ENCODE measurements at places on chromosomes 6 and 20.

DNA sequence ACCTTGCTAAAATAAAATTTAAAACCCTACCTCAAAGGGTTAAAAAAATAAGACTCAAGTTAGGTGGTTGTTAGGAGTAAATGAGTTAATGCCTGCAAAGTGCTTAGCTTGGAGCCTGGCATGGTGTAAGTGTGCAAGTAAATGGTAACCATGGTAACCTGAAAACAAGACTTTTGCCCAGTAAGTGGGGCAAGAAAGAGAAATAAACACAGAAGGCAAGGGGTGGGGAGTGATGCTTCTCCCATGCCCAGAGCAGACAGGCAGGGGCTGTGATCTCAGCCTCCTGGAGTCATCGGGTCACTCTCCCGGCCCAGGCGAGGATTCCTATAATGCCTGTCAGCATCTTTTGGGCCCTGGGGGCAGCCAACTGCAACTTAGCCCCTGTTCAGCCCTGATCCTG is 59.2 kb upstream of the SLC32A1 start:
- DNase-seq: no peak

GRCh38 chr20:17856024-17856564 is 112.5 kb downstream of the SNX5 start:
- DNase-seq: no peak

GRCh38 chr6:11536795-11537194 is 754 bp upstream of the TMEM170B start:
- DNase-seq: no peak

GRCh38 chr6:128069188-128069587 is 168.3 kb upstream of the THEMIS start:
- no peak for DNase-seq

GRCh38 chr6:149900620-149901443 is 2.9 kb upstream of the RAET1E start:
- no peak for DNase-seq

DNA sequence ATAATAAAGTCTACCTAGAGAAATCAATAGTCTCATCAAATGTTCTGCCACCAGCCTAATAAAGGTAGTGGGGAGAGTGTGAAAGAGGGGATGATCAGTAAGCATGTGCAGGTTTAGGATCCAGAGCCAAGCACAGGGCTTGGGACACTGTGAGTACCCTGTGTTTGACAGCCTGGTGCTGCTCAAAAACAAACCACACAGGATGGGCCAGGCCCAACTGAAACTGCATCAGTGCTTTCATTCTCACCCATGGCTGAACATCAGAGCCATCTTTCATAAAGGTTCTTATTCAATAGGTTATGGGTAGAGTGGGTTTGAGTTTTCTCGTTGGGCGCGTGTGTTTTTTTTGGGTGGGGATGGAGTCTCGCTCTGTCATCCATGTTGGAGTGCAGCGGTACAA is 87.3 kb upstream of the NHSL1 start:
- no peak for DNase-seq

DNA sequence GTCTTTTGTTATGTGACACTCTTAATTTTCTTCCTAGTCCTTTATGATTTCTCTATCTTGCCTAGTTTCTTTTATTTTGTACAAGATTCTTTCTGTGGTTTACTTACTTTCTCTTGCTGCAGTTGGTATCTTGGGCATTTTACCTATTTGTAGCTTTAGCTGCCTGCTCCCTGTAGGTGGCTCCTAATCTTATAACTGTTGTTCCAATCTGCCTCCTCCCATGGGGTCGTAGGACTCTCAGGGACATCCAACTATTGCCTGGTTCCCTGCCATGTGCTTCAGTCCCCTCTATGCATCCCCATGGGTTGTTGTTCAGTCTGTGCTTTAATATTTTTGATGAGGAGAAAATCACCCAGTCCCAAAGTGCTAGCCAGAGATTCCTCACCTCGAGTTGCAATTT is 31.4 kb downstream of the RIN2 start:
- no peak for DNase-seq

- no peak for DNase-seq
These were observed 13.8 kb downstream of the RANBP9 start for GRCh38 chr6:13697857-13698256.

DNA sequence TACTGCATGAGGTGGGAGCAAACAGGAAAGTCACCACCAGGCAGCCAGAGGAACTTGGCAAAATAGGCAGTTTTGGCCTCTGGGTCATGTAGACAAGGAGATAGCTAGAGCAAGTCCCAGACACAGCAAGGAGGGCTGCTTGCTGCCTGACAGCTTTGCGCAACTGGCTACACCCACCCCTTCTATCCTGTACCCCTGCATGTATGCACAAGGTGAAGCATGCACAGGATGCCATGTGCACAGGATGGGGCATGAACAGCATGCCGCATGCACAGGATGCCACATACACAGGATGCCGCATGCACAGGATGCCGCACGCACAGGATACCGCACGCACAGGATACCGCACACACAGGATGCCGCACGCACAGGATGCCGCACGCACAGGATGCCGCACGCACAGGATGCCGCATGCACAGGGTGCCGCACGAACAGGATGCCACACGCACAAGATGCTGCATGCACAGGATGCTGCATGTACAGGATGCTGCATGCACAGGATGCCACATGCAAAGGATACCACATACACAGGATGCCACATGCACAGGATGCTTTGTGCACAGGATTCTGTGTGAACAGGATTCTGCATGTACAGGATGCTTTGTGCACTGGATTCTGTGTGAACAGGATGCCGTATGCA is 104.9 kb upstream of the IYD start:
- no peak for DNase-seq

GRCh38 chr20:17287998-17288397 is 61.2 kb downstream of the PCSK2 start:
- DNase-seq: no peak

DNA sequence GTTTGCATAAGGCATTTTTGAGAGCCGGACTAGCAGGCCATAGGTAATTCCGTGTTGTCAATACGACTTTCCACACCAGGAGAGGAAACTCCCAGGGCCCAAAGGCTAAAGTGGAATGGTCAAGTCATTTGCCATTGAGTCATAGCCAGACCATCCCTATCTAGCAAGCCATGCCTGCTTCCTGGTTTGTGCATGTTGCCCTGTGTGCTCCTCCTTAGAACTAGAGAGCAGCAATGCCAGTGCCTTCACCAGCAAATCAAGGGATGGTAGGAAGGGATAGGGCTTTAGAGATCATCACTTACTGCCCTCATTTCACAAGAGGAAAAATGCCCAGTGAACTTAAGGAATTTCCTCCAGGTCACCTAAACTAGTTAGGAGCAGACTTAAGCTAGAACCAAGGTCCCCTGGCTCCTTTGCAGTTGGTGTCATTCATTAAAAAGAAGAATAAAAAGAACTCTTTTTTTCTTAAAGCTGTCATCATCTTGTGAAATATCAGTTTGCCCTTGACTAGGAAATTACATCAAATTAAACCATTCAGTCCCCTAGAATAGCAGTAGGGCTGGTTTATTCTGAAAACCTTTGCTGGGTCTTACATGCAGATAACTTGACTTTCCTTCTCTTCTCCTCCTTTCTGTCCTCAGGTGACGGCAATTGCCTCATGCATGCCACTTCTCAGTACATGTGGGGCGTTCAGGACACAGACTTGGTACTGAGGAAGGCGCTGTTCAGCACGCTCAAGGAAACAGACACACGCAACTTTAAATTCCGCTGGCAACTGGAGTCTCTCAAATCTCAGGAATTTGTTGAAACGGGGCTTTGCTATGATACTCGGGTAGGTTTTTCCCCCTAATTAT is 7.4 kb downstream of the TNFAIP3 start:
- no peak for DNase-seq

GRCh38 chr6:117290173-117290846 is 25.0 kb downstream of the VGLL2 start:
- no peak for DNase-seq

- DNase-seq: no peak
These were observed 2.8 kb downstream of the SLC12A5 start for GRCh38 chr20:46031701-46032254.

DNA sequence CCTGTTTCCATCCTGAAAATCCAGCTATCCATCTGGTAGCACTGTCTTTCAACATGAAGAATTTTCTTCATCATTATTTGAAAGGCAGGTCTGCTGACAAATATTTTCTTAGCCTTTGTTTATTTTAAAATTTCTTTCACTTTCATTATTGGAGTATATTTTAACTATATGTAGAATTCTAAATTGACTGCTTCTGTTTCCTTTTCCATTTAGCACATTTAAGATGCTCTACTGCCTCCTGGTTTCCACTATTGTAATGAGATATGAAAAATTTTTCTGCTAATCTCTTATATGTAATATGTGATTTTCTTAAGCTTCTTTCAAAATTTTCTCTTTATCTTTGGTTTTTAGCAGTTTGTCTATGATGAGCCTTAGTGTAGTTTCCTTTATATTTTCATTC is 97.3 kb downstream of the TBC1D32 start:
- DNase-seq: no peak

DNA sequence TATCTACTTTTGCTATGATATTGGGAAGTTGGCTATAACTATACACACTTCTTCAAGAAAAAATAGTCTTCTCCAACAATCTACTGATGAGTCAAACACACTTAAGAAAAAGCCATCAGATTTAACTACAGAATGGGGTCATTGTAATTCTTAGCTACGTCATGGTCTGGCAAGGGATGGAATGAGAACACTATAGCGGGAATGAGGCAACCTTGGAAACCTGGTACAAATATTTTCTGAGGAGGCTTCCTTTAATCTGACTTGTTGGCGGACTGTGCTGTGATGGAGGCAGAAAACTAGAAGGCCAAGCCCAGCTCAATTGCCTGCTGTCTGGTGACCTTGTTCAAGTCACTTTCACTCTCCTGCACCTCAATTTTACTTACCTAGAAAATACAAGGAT is 586.8 kb upstream of the JAG1 start:
- DNase-seq: no peak

GRCh38 chr6:138600726-138601125 is 101.4 kb upstream of the NHSL1 start:
- no peak for DNase-seq

GRCh38 chr20:48732081-48732829 is 95.5 kb downstream of the PREX1 start:
- DNase-seq: no peak

- DNase-seq: no peak
These were observed 17.6 kb downstream of the ZNFX1 start for GRCh38 chr20:49260218-49260617.

All from BJ (cell line).